ENCODE measurements at places on chromosomes 7 and 10.

DNA sequence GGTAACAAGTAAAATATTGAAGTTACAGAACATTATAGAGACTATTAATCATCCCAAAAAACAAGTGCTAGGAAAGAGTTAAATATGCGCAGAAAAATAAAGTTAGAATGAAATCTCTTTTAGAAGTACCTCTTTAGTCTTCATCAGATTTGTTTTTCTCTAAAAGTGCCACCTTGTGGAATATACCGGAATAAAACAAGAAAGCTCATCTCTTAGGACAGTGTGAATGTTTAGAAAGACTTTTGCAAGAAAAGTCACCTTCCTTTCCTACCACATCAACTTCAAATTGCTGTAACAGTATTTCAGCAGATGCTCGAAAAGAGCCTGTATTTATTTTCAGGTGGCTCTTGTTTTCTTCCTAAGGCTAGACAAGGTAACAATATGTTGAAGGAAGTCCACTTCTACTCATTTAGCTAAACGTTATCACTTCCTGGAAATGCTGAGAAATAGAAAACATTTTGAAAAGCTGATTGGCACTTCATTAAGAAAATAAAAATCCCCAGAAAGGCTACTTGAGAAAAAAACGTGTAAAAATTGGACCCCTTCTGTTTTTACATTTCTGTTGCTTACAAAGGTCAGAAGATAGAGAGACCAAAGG lies 19.8 kb upstream of the FAM133B start:
- no peak for DNase-seq

DNA sequence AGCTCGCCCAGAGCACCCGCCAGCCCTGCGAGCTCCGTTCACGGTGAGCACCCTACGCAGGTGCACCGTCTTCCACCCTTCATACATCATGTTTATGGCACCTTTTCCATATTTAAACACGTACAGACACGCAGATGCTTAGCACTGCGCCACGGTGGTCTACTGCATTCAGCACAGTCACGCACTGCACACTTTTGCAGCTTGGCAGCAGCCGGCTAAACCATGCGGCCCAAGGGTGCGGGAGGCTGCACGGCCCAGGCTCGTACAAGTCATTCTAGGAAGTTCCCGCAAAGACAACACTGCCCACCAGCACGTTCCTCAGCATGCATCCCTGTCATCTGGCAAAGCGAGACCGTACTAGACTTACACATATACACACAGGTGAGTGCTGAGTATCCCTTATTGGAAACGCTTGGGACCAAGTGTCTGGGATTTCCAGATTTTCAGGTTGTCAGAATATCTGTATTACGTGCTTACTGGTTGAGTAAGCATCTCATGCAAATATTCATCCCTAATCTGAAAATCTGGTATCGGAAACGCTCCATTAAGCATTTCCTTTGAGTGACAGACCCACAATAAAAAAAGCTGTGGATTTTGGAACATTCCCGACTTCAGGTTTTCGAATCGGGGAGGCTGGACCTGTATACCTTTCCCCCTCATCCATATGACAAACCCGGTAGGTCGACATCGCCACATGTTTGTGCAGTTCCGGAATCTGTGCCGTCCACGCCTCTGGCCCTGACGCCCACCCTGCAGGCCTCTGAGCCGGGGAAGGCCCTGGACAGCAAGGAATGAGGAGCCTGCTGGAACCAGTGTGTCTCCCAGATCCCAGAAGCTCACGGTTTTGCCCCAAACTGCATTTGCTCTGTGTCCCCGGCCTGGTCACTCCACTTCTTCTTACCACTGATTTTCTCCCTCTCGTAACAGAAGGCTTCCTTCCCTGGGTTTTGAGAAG lies 222.2 kb downstream of the ELFN1 start:
- DNase-seq = no peak

GRCh38 chr7:73895626-73896025 lies 34.7 kb downstream of the TMEM270 start:
- no peak for DNase-seq

GRCh38 chr7:30657131-30657530 lies 25.1 kb downstream of the CRHR2 start:
- no peak for DNase-seq

DNA sequence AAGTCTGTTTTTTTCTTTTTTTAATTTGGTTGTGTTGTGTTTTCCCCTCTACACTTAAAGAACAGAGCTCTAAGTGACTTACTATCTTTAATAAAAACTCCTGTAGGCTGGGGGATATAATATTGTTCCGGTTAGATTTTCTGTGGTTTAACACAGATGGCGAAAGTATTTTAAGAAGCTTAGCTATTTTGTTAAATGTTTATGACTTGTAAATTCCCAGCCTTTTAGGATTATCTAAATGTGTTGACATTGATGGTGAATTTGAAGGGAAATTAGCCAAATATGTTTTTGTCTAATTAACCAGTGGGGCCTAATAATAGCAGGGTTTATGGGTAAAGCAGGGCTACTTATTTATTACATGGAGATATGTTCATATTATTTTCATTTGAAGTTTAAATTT lies 538.5 kb downstream of the INHBA start:
- DNase-seq = no peak

DNA sequence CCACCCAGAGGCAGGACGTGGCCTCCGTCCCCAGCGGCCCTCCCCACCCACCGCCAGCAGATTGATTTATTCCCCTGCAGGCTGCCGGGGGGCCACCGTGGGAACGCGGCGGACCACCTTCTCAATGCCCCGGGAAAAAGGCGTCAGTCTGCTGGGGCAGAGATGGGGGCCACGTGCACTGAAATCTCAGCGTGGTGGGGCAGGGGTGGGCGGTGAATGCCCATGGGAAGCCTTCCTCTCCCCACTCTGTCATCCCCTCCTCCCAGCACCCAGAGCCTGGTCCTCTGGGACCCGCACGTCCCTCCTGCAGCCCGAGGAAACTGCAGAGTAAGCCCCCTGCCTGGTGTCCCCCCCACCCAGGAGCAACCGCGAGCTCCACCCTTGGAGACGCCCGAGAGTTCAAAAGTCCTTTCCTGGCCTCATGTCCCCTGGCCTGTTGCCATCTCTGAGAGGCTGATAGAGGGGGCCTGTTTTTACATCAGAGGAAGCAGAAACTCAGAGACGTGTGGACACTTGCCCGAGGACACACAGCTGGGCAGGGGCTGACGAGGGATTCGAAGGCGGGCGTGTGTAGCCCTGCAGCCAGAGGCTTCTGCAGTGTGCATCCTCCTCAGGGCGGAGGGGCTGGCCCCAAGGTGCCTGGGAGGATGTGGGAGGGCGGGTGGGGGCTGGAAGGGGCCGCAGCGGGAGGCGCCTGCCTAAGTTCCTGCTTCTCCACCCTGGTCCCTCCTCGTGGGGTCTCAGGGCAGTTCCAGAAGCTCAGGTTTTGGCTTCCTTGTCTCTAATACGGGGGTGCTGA lies 21.8 kb downstream of the UNCX start:
- no peak for DNase-seq

DNA sequence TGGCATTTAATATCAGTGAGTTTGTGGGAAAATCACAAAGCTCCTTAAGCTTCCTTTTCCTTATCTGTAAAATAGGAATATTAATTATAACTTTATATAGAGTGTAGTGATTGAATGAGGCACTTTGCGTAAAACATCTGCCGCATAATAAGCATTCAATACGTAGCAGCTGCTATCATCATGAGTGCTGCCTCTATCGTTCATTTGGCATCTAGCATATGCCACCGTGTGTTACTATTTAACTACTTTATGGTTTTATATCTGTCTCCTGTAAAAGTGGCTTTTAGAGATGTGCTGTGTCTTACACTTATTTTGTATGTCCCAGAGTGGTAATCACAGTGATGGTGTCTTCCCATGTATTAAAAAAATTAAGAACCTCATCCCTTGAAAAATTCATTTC lies 729.6 kb downstream of the SORCS3 start:
- DNase-seq = no peak

GRCh38 chr10:122531261-122531660 lies 29.3 kb upstream of the DMBT1 start:
- DNase-seq = no peak

DNA sequence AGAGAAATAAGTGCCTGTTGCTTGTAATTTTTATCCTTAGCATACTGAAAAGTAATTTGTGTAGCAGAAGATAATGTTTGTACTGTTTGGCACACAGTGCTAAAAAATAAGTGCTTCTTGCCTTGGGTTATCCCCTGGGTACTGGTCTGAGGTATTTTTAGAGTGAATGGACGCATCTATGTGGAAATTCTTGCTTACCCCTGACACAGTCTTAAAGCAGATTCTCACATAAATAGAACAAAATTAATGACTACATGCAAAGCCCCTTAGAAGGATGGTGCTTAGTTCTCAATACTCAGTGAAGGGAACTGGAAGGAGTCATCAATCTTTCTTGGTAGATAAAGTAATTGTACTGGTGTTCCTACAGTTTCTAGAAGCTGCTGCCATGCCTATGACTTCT lies 548.6 kb downstream of the ARL4A start:
- DNase-seq = no peak

DNA sequence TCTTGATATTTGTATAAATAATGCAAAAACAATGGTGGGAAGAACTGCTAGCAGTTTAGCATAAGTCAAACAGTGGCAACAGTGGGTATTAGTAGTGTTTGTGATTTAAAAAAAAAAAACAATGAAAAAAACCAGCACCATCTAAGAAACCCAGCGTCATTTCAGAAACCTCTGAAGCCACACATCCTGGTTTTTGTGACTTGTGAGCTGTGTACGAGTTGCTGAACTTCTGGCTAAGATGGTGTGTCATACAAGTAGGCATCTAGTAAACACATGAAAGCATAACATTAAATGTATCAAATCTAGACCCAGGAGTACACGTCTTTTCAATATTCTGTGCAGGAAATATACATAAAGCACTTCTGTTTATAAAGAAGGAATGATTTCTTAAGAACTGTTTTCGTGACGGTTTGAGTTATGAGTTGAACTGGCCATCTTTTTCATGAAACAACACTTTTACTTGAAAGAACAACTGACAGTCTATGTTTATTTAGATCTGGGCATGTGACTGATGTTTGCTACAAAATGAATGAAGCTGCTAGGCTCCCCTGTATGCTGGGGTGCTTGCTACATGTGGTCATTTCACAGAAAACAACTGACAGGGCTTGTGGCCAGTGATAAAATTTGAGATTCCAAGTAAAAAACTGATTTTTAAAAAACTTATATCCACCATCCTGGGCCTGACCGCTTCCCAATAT lies 143.5 kb downstream of the PIP4K2A start:
- DNase-seq = peak; percentile 62

DNA sequence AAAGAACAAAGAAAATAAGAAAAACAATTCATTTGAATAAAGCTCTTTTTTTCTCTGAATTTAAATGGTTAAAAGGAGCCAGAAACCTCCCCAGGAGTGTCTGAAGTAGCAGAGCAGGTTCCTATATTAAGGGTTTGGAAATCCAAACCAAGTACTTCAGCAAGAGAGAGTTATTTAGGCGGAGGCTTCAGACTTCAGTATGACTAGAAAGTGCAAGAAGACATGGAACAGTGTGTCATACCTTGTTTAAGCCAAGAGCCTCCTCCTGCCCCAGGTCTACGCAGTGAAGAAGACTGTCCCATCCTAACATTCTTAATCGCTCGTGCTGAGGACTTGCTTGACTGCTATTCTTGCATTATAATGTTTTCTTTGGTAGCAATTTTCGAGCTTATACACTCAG lies 51.3 kb downstream of the ODAD2 start:
- no peak for DNase-seq

GRCh38 chr10:2882628-2883027 lies 184.7 kb upstream of the PFKP start:
- DNase-seq = no peak

DNA sequence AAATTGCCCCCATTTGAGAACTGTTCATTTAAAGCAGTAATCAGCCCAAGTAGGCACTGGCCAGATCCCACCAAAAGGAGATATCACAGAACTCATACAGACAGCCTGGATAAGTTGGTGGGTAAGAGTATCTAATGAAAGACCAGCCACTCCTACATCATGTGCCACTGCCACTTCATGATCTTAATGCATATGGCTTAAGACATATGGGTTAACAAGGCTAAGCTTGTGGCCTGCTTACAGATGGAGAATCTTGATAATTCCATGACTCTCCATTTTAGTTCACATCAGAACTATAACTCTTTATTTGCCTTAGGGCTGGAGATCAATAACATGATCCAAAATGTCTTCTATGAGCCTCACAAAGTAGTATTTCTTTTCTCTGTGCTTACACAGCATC lies 6.8 kb upstream of the IFIT1B start:
- no peak for DNase-seq

DNA sequence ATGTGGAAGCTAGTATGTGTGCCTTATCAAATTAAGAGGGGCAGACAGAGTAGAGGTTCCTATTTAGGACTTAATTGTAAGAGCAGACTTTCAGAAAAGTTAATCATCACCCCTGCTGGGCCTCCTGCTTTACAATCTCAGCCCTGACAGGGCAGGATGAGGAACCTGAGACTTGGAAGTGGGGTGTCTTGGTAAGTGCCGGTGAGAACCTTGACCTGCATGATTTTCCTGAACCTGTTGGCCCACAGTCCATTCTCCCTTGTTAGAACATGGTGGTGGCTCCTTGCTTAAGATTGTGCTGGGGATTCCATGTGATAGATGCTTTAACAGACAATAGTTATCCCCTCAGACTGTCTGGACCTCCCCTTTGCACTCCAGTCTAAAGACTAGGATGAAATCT lies 141.7 kb upstream of the TMEM72 start:
- no peak for DNase-seq

DNA sequence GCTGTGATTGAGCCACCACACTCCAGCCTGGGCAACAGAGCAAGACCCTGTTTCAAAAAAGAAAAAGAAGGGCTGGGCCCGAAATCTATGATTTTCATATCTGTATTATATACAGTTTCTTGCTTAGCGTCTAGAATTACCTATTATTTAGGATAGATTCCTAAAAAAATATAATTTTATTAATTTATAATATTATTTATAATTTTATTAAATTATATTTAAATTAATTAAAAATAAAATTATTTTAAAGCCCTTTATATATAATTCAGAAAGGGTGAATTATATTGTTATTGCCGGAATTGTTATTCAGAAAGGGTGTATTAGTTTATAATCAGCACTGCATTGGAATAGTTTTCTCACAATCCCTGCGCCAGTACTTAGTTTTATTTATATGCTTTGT lies 14.5 kb downstream of the PPP1R9A start:
- no peak for DNase-seq

DNA sequence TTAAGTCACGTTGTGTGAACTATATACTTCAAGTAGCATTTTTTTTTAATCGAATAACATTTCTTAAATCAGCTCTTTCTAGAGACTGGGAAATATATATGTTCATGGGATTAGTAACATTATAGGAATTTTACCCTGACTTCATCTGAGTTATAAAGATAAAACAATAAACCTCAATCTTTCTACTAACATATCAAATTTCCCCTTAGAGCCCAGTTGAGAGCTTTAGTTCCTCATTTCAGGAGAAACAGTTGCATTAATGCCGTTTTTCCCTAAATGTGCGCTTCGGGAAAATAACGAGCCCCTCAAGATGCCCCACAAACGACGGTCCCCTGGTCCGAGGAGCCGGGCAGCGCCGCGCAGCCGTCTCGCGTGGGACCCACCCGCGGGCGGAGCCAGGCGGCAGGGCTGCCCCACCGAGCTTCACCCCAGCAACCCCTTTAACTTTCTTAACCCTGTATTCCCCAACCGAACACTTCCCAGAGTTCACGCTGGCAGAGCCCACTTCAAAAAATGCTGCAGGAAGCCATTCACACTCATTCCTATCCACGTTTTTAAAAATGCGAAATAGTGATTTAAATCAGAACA lies 152.5 kb upstream of the YAE1 start:
- DNase-seq = no peak
